Stimulated activated CD4-positive, alpha-beta T cell treated with anti-CD3 and anti-CD28 coated beads, Interleukin-1b, Interleukin-23, amount 100 ng/mL, for 1 hour (primary cell): ENCODE measurements at places on chromosomes 3 and 15.

- no peak for DNase-seq
Measured at GRCh38 chr3:72791161-72791560, 57.1 kb downstream of the SHQ1 start.

DNA sequence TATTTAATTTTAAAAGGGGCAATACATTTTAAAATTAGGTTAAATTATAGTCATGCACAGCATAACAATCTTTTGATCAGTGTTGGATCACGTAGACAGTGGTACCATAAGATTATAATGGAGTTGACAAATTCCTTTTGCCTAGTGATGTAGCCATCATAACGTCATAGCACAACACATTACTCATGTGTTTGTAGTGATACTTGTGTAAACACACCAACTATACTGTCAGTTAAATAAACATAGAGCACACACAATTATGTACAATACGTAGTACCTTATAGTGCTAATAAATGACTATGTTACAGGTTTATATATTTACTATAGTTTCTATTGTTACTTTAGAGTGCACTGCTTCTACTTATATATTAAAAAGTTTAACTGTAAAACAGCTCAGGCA lies 31.2 kb downstream of the FOXB1 start:
- DNase-seq: no peak

DNA sequence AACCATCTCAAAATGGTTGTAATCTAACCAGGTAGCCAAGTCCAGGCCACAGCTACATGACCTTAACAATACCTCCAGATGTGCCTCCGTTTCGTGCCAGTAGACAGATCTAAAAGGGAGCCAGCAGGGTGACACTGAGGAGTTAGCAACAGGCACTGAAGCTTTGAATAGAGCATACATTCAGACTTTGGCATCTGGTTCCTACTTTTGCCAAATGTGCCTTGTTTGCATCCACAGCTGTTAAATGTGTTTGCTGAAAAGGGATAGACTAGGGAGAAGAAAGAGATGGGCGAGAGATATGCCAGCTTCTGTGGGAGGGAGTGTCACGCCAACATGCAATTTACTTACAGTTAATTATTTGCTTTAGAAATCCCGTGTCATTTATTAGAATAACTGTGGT lies 1433.9 kb upstream of the CADM2 start:
- DNase-seq: no peak

GRCh38 chr15:28169366-28169765 lies 70.3 kb upstream of the OCA2 start:
- no peak for DNase-seq

GRCh38 chr3:194373899-194374298 lies 4.4 kb upstream of the LRRC15 start:
- no peak for DNase-seq

DNA sequence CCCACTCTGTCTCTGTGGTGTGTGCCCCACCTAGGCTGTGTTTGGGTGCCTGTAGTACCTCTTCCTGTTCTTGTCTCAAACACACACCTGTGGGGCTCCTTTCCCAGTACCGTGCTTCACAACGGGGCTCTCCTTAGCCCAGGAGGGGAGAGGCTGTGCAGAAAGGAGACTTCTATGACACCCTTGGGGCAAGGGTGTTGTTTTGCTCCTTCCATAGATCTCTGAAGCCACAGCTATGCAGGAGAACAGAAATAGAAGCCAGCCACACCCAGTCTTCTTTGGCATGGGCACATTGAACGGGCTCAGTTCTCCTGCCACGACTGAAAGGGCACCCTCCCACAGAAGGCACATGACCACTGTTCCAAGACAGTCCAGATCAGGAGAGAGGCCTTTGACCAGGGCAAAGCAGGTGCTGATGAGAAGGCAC lies 74.3 kb downstream of the LIPC start:
- DNase-seq: no peak

- DNase-seq: no peak
Measured at GRCh38 chr3:61118830-61119229, 132.4 kb downstream of the FHIT start.

DNA sequence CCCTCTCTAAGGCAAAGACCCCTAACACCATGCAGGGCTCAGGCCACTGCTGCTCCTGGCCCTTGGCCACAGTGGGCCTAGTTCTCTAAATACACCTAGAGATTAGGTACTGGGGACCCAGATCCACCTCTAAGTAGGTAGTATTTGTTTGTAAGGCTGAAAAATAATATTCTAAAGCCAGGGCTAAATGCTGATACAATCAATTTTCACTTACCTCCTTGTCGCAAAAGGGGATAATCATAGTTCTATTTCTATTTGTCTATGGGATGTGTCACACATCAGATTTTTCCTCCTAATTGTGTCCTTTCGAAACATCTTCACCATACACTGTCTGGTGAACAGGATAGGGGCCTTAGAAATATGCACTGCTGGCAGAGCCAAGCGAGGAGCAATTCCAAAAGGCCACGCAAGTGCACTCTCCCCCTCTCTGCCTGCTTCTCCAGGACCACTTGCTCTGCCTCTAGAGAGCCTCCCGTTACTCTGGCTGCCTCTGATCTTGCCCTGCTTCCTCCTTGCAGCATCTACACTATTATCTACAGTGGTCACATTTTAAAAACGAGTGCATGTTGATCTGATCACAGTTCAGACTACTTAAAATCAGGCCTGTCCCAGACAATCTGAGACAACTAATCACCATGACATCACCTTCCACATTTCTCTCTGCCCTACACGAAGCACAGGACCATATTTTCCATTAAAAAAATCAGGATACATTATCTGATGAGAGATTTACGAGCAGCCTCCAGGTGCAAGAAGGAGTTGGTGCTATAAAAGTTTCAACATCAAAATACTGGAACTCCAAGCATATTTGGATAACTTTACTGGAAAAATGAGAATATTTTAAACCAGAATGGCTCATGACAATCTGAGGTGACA lies 115.4 kb downstream of the MYLK start:
- no peak for DNase-seq

DNA sequence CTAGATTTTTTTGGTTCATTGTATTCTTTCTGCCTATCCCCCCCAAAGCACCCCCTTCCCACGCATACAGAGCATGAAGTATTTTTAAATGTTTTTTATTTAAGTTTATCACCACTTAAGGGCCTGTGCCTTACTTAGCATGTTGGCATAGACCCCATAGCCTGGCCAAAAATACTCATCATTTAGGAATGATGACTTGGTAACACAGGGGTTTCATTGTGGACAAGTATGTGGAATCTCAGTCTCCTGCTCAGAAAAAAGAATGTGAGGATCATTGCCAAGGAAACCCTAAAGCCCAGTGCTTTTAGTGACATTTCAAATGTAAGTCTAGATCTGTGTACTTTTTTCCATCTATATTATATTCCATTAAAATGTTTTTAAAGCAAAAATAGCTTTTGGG lies 146.3 kb downstream of the ALCAM start:
- no peak for DNase-seq

- no peak for DNase-seq
Measured at GRCh38 chr3:171607452-171607851, 147.2 kb upstream of the TNIK start.

DNA sequence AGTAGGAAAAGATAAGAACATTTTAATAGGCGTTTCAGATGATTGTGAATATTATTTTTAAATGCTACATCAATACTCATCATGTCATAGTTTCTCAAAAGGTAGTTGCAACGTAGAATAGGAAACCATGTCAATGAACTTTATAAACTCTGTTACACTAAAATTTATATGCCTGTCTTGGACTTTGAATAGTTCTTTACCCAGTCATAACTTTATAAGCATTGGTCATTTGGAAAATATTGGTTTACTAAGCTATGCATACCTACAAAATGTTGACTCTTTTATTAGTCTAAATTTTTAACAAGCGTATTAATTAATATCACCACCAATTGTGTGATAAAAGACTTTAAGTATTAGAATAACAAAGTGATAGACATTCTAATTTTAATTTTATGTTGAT lies 293.5 kb downstream of the CGGBP1 start:
- DNase-seq: no peak

GRCh38 chr3:58608648-58609047 lies 31.5 kb upstream of the FAM107A start:
- no peak for DNase-seq

DNA sequence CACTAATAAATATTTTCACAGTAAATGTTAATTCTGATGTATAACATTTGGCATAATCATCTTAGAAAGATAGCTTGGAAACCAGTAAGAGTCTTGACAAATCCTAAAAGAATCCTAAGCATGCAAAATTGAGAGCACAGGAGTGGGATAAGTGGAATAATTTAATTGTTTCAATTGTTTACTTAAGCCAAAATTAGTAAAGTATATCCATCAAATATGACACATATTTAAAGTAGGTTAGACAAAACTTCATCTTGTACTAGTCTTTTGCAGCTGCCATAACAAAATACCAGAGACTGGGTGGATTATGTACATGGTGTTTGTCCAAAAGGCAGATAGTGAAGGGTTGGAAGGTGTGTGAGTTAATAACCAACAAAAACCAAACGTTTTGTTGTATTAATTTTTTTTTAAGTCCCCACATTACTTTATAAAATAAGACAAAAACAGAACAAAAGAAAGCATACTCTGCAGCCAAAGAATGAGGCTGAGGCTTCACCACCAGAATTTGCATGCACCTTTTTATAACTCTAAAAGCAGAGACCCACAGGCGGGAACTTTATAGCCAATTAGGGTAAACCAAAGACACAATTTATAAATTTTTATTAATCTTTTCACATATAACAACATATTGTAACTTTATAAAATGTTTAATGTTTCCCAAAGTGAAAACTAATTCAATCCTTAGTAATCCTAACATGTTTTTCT lies 41.9 kb upstream of the CD200R1L start:
- DNase-seq: no peak
